ENCODE measurements at places on chromosomes 13 and 19.

- DNase-seq: no peak
Measured at GRCh38 chr13:32830336-32831031, 185.7 kb upstream of the KL start.

GRCh38 chr13:105353654-105354053, 1181.8 kb downstream of the EFNB2 start:
- DNase-seq: no peak

DNA sequence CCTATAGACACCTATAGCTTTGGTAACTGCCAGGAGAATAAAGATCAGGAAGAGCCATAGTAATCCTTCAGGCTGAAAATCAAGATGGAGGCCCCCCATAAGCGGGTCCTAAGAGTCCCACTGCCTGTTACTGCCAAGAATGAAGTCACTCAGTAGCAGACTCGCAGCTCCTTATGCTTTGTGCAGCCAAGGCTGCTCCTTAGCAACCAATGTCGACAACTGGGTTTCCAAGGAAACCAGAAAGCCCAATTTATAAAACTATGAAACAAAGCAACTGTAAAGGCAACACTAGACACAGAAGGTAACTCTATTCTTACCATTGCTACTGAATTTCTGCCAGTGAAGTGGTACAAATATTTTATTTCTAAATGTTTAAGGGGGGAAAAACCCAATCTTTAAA, 56.5 kb downstream of the DCLK1 start:
- no peak for DNase-seq

DNA sequence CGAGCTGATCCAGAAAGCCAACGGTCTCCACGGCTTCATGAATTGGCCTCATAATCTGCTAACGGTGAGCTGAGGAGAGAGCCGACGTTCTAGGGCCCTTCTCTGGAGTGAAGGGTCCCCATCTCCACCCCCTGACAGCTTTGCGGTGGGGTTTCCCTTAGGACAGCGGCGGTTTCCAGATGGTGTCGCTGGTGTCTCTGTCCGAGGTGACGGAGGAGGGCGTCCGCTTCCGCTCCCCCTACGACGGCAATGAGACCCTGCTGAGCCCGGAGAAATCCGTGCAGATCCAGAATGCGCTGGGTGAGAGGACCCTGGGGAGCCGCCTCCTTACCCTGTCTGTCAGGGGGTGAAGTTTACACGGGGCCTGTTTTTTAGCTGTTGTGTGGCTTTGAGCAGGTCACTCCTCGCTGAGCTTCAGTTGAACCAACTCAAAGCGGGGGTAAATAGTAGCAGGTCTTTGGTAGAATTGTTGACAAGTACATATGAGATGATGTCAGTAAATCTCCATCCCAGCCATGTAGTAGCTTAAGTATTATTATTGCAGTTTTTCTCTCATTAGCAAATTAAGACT, 801 bp downstream of the QTRT1 start:
- DNase-seq: no peak

DNA sequence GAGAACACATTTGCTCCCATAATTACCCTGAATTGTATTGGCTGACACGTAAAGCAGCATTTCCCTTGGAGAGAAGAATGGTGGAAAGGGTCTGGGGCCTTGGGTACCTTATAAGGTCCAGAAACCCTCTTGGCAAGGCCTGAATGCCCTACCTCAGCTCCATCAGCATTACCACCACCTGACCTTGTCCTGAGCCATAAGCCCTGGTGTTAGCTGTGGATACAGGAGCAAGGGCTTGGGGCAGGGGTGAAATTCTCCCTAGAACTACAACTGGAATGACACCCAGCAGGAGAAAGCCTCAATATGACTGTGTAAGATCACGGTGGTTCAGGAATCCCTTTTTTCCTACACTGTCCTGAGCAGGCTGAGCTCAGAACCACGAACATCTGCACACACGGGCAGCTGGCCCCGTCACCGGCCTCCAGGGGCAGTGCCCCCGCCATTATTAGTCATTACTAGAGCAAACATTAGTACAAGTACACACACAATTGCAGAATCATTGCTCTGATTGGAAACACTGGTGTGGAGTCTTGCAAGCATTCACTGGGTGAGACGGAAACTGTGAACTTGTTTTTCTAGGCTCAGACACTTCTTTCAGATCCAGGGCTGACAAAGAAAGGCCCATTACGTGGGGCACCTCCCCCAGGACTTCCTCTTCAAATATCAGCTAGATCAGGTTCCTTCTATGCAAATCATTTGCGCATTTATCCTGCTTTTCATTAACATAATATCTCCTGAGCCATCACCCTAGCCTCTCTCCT, 26.8 kb upstream of the MTIF3 start:
- DNase-seq: no peak

DNA sequence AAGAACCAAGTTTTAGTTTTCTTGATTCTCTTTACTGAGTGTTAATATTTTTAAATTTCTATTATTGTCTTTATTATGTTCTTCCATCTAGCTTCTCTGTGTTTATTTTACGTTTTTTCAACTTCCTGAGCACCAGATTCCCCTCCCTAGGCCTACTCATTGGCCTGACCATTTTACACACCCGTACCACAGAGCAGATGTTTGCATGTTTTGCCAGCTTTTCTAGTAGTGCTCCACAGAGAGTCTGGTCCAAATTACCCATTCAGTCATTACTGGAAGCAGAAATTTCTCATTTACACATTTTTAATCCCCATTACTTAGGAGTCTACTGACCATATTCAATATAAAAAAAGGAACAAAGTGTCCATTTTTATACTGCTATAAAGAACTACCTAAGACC, 66.9 kb downstream of the ING1 start:
- DNase-seq: no peak

GRCh38 chr19:51136851-51137551, 5.1 kb upstream of the SIGLEC7 start:
- no peak for DNase-seq

DNA sequence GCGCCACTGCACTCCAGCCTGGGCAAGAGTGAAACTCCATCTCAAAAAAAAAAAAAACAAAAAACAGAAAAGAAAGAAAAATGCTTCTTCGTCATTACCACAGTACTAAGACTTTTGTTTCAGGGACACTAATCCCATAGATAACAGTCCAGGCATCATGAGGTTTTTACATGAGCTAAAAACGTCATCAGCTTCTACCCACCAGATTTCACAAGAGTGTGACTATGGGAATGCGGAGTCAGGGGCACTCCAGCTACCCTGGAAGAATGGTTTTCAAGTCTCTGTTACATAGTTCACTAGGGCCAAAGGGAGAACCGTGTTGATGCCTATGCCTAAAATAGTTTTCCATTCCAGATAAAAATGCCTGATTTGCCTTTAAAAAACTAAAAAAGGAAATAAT, 33.2 kb downstream of the RAB20 start:
- no peak for DNase-seq

DNA sequence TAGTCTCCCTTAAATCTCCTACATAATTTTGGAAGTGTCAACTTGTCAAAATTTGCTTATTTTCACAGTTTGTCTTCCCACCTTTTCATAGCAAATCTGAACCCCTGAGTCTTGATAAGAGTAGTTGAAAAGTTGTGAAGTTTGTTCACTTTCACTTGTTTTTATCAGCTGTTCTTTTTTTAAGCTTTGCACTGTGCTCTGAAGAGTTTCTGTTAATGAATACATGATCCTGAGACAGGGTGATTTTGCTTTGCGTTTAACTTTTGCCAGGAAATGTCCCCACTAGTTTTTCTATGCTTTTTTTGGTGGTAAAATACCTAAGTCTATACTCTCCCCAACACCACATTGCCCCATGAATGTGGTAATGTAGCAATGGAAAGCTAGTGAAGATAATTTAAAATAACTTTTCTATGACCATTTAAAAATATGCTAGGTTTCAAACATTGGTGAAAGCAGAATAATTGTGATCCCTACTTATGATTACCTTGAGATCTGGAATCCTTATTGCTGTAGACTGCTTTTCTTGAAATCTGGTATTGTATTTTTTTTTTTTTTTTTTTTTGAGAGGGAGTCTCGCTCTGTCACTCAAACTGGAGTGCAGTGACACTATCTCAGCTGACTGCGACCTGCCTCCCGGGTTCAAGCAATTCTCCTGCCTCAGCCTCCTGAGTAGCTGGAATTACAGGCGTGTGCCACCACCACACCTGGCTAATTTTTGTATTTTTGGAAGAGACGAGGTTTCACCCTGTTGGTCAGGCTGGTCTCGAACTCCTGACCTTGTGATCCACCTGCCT, 5.4 kb downstream of the NUP58 start:
- no peak for DNase-seq

DNA sequence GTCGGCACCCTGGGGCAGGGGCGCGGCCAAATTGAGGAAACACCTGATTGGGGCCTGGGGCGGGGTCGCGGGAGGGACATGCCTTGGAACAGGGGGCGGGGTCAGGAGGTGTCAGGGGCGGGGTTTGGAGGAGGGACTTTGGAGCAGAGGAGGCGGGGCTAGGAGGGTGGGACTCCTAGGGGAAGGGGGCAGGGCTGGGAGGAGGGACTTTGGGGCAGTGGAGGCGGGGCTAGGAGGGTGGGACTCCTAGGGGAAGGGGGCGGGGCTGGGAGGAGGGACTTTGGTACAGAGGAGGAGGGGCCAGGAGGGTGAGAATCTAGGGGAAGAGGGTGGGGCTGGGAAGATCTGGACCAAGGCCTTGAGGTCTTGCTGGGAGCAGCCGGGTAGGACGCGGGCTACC, 21.9 kb downstream of the GRIN2D start:
- no peak for DNase-seq

- DNase-seq: no peak
Measured at GRCh38 chr13:108932196-108932595, 302.8 kb downstream of the MYO16 start.

- DNase-seq: no peak
Measured at GRCh38 chr13:45779901-45780300, 71.7 kb downstream of the SIAH3 start.

DNA sequence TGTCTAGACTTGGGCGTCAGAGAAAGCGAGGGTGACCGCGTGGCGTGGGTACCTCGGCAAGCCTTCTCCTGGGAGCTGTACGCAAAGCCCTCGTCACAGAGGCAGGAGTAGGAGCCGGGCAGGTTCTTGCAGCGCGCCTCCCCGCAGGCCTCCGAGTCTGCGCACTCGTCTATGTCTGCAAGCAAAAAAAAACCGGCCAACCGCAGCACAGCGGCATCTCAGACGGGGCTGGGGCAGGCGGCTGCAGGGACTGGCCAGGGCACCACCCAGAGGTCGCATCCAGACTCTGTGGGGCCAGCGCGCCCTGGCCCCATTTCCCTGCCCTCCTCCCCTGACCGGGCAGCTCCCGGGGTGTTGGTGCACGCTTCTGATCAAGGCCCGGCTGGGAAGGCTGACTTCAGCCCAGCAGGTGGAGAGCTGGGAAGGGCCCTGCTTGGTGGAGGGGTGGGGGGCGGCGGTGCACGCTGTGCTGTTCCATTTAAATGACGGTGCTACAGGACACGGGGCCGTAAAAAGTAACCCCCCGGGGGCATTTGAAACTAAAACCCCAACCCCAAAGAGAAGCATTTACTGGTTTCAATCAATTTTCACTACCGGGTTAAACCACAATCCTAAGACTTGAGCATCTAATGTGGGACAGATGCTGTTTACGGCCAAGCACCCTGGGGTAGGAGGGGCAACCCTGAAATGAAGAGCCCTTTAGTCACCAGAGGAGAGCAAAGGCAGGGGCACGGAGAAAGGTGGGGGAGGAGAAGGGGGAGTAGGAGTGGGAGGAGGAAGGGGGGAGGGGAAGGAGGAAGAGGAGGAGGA, 28.2 kb downstream of the GAS6 start:
- DNase-seq: no peak

GRCh38 chr13:32447894-32448623, 20.1 kb upstream of the N4BP2L1 start:
- DNase-seq: no peak

DNA sequence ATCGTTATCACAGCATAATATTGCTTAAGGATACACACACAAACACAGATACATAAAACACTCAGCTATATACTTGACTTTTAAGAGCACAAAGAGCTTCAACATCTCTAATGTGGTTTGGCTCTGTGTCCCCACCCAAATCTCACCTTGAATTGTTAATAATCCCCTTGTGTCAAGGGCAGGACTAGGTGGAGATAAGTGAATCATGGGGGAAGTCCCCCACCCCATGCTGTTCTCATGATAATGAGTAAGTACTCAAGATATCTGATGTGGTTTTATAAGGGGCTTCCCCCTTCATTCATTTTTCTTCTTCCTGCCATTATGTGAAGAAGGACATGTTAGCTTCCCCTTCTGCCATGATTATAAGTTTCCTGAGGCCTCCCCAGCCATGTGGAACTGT, 481.4 kb downstream of the PCDH9 start:
- DNase-seq: no peak

DNA sequence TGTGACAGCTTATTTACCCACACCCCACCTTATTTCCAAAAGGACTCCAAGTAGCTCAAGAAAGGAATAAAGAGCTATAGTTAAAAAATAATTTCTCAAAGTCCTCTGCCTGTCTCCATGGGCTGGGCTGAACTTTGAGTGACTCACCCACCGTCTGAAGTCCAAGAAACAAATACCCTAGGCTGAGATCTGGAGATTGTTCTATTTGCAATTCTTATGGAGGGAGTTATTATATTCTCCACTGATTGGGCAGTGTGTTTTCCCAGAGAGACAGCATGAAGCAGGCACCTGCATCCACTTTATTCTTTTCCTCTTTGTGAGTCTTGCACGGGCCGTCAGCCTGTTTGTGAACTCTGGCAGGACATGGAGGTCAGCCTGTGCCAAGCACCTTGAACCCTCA, 63.2 kb downstream of the SHISA2 start:
- no peak for DNase-seq

GRCh38 chr13:113441661-113442060, 11.6 kb downstream of the ADPRHL1 start:
- no peak for DNase-seq

DNA sequence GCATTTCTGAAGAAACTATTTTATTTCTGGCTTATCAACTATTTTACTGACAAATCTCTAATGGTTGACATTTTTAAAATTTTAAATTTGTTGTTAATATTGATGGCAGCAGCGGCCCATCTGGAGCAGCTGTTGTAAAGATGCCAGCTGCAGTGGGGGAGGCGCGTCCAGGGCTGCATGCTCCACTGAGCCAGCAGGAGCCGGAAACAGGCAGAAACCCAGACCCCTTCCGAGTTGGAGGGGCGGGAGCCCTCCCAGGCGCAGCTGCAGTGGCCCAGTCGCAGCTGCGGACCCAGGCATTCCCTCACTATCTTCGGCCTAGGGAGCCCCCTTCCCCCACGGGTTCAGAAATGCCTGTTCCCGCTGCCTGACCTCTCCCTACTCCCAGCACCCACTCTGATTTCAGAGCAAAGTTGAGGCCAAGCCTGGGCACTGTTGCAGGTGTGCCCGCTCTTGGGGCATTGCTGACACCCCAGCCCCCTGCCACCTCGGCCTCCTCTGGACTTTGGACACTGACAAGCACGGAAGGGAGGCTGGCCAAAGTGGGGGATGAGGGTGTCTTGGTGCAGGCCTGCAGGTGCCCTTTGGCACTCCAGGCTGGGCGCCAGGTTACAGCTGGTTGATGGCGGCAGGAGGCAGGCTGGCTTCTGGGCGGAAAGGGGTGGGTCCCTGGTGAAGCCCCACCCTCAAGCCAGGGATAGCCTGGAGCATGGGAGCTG, 69.2 kb downstream of the PIBF1 start:
- no peak for DNase-seq

All from renal cortex interstitium (tissue), 15 donors.